Globus pallidus (tissue), 1 donor: ENCODE measurements at places on chromosomes 2 and 18.
A peak's percentile ranks its signal among the peaks of the same experiment; 100 is the strongest.

- DNase-seq, result no peak
Measured at GRCh38 chr2:55302241-55302640, 33.2 kb upstream of the MTIF2 start.

DNA sequence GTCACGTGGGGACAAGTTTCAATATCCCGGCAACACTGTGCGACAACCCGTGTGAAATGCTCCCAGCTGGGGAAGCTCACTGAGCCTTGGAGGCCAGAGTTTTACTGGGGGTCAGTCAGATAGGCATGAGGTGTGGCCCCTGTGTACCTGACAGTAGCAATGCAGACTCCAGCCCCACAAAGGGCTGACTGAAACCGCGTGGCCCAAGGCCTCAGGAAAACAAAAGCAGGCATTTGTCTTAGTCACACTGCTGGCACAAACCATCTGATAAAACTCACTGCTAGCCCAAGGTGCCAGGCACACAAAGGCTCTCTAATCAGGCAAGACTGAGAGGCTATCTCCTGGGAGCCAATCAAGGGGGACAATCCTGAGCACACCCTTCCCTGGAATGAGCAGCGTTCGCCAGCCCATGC, 786.6 kb upstream of the RAB6C start:
- DNase-seq, result no peak

DNA sequence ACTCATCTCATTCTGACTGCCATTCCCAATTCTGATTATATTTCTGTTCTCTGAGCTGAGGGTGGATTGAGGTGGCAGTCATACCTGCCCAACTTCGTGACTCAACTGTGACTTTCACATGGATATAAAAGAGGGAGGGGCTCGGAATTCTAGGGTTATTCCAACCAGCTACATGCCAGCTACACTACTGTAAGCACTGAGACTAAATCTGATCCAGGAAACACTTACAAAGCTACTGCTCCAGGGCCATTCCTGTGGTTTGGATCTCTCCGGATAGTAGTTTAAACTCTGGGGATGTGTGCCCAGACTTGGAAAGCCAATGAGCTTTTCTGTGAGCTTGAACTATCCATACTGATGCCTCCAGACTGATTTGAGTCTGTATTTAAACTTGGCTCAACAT, 7.9 kb downstream of the MAP2 start:
- DNase-seq, result no peak

- no peak for DNase-seq
Measured at GRCh38 chr2:198465970-198466369, 661.6 kb downstream of the PLCL1 start.

DNA sequence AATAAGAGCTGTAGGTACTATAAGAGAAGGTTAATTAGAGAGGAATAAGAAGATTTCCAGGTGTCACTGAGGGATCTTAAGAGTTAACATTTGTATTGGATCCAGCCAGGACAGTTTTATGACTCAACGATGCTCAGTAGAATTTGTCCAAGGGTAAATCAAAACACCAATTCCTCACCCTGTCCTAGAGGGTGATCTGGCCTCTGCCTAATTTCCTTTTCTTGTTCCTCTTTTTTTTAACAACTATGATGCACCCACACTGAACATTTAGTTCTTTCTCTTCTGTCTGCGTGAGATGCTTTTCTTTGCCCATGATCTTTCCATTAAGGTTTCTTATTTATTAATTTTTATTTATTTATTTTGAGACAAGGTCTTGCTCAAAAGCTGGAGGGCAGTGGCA, 92.0 kb downstream of the PMS1 start:
- DNase-seq, result no peak

GRCh38 chr2:151729837-151730236, 4.4 kb downstream of the NEB start:
- DNase-seq, result no peak

GRCh38 chr2:240179186-240179815, 38.8 kb upstream of the OTOS start:
- DNase-seq, result no peak

- peak; percentile 7 for DNase-seq
Measured at GRCh38 chr2:178449700-178450523, 1.1 kb downstream of the PRKRA start.
